ENCODE measurements at places on chromosomes 12 and 14. TPM values are rescaled to one million over a fixed set of nuclear protein-coding genes. Genes with fewer than 3 reads are reported as not detected.

DNA sequence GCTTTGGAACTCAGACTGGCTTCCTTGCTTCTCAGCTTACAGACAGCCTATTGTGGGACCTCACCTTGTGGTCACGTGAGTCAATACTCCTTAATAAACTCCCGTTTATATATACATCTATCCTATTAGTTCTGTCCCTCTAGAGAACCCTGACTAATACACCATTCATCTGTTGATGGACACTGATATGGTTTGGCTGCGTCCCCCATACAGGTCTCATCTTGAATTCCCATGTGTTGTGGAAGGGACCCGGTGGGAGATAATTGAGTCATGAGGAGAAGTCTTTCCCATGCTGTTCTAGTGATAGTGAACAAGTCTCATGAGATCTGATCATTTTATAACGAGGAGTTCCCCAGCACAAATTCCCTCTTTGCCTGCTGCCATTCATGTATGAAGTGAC is 57.0 kb downstream of the OTOGL start:
- DNase-seq, result no peak

DNA sequence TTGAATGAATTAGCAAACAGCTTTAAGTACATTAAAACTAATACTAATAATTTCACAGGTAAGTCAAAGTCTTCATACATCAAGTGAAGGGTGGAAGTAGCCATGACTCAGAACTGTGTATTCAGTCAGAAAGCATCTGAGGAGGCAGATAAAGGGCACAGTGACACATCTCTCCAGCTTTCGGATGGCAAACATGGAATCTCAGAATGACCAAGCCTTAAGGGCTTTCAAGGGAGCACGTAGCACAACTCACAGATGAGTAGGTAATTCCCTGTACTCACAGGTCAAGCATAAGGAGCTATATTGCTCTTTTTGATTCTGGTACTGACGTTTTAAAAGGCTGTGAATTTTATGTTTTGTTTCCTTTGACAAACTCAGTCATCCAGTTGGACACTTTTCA is 56.0 kb downstream of the MDGA2 start:
- peak; percentile 43 for DNase-seq

DNA sequence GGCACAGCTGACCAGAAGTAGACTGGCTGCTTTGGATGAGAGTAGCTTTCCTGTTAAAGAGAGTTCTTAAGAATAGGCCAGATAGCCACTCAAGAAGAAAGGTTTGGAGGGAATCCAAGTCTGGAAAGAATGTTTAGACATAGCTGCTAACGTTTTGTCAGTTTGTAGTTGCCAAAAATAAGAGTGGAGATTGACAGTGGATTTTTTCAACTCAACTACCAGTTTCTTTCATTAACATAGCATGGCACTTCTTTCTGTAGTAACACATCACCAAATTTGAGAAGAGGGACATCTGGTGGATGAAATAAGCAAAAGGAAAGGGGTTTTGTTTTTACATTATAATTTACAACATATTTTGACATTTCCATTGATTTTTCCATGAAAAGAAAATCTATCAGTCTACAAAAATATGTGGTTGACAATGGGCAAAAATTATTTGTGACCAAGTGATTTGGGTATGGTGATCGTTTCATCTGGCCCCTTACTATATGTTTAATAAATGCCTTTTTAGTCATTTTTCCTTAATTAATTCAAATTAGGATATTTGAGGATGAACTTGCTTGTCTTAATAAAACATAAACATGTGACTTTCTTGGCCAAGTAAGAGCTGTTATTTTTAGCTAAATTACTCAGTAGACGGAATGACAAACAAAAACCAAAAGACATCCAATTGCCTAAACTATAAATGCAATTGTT is 71.1 kb downstream of the PTPRR start:
- peak; percentile 56 for DNase-seq

RNASE1 gene
- 0.52 TPM for total RNA-seq

Measured in renal cortical epithelial cell (primary cell).